ENCODE measurements at places on chromosomes 7 and 10.

- no peak for DNase-seq
These were observed 1.4 kb downstream of the JCAD start for GRCh38 chr10:30057894-30058556.

DNA sequence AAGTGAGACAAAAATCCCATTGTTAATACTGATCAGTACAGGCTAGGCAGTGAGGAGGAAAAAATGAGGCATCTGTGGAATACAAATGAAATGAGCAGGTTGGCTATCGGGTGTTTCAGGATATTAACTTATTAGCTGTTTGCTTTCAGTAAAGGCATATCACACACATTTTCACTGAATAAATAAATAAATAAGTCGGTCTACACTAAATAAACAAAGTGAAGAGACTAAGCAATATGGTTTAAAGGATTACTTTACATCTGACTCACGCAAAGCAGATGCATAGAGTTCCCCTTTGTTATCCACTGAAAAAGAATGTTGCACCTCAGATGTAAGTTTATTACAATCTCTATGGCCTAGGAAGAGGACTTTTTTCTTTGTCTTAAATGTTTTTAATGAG lies 6.3 kb upstream of the SEMA3A start:
- no peak for DNase-seq

DNA sequence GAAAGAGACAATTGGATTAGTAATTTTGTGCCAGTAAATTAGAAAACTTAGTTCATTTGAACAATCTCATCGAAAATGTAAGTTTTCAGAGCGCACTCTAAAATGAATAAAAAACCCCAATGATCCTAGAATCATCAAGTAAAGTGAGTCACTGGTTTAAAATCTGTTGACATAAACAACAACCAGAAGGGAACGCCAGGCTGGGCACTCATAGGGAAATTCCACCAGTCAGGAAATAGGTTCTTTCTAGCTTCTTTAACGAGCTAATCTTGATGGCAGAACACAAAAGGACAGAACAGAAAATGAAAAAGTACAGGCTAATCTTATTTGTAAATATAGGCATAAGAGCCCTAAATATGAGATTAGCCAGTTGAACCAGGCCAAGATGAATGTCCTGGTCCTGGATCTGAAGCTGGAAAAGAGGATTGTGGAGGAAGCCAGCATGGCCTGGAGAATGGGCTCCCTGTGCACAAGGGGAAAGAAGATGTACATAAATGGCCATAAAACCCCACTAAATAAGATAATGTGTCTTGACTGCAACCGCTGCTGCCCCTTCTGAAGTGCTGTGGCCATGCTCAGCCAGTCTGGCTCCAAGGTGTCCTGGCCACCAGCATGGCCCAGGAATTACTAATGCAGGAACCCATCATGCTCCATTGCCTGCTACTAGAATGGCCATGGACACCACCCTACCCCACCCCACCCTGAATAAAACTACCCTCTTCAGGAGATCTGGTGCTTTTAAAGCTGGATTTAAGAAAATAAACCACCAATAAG lies 114.0 kb downstream of the WDFY4 start:
- DNase-seq = no peak

DNA sequence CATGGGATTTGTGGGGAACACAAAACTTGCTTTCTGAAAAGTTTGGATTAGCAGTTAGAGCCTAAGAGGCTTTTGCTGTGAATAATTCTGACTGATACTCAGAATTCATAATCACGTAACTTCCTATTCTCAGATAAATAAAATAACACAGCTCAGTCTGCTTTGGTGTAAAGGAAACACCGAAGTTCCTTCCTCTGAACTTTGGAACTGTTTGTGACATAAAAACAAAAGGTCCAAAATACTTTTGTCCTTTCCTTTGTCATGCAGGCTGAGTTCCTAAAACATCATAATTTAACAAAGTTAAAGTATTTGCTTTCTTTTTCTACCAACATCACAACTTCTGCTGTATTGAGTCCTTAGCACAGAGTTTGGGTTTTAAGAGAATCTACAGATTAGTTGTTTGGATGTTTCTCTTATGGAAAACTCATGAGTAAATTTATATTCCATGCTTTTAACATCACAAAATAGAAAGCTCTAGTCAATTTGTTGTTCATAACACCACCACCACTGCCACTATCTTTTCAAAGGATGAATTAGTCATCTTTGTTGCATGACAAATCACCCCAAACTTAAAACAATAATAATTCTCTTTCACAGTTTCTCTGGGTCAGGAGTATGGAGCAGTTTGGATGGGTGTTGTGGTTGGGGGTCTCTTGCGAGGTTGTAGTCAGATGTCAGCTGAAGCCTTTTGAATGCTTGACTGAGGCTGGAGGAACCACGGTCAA lies 123.4 kb downstream of the REEP3 start:
- no peak for DNase-seq

GRCh38 chr10:132654121-132654571 lies 116.6 kb downstream of the INPP5A start:
- DNase-seq = no peak

- DNase-seq = no peak
These were observed 74.1 kb downstream of the VIPR2 start for GRCh38 chr7:159070431-159071148.

GRCh38 chr7:116671681-116672595 lies at the start of gene MET:
Gene MET, plus strand, starts transcription at chr7:116672196. Its CDS starts 26,889 bp downstream, at chr7:116699085.
- peak; percentile 24 for DNase-seq

GRCh38 chr10:49382226-49382625 lies 13.7 kb downstream of the DRGX start:
- no peak for DNase-seq
